Putamen (tissue), 1 donor: ENCODE measurements at places on chromosomes 4 and X.

GRCh38 chr4:119231491-119231890 lies 19.0 kb downstream of the USP53 start:
- DNase-seq: no peak

DNA sequence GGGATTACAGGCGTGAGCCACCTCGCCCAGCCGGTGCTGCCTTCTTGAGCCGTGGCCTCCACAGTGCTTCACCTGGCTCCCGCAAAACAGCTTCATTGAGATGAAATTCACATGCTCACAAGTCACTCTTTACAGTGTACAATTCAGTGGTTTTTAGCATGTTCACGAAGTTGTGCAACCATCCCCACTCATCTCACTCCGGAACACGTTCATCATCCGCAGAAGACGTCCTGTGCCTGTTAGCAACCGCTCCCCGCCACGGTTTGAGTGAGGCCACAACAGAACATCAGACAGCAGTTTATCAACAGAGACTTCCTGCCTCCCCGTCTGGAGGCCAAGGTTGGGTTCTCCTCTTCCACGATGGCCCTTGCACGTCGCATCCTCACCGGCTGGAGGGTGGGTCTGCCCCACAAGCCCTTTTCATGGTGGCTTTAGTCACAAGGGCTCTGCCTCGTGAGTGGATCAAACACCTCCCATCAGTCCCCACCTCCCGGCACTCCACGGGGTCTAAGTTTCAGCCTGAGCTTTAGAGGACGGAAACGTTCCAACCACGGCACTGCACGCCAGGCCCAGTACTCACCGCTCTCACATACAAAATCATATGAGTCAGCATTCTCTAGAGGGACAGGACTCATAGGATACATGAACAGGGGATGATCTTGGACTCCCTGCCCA lies 29.6 kb upstream of the SPON2 start:
- DNase-seq: no peak

GRCh38 chrX:53882331-53882730 lies 161.9 kb downstream of the PHF8 start:
- DNase-seq: no peak

- no peak for DNase-seq
These were observed 312.4 kb upstream of the PABPC5 start for GRCh38 chrX:91122151-91122694.

- DNase-seq: no peak
These were observed 37.1 kb upstream of the PLAC8 start for GRCh38 chr4:83151651-83152050.

GRCh38 chr4:165464813-165465381 lies 86.1 kb downstream of the CPE start:
- peak; percentile 42 for DNase-seq
